ENCODE measurements at places on chromosomes 4 and X.

GRCh38 chrX:66635360-66635759 is 3.5 kb downstream of the EDA2R start:
- DNase-seq, result no peak

DNA sequence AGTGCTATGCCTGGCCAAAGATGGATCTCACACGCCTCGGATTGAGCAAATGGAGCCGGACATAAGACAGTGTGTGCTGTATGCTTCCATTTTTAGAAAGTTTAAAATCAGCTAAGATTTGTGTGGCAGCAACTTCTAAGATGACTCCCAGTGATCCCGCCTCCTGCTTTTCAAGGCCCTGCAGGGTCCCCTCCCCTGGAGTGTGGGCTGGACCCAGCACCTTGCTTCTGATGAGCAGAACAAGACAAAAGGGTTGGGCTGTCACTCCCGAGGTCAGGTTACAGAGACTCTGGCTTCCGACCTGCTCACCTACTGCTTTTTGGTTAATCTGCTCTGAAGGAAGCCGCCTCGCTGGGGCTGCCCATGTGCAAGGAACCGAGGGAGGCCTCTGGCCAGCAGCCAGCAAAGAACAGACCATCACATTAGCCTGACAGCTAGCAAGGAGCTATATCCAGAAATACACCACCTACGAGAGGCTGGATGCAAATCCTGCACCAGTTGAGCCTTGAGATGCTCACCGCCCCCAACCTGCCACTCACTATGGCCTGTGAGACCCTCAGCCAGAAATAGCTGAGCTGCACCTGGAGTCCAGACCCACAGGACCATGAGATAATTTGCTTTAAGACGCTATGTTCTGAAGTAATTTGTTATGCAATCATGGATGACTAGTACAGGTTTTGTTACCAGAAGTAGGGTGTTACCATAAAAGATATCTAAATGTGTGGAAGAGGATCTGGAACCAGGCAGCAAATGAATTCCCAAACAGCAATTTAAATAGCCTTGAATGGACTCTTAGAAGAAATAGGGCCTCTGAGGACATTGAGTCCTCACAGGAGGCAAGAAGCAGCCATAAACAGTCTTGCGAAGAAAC is 47.6 kb downstream of the CRMP1 start:
- no peak for DNase-seq

DNA sequence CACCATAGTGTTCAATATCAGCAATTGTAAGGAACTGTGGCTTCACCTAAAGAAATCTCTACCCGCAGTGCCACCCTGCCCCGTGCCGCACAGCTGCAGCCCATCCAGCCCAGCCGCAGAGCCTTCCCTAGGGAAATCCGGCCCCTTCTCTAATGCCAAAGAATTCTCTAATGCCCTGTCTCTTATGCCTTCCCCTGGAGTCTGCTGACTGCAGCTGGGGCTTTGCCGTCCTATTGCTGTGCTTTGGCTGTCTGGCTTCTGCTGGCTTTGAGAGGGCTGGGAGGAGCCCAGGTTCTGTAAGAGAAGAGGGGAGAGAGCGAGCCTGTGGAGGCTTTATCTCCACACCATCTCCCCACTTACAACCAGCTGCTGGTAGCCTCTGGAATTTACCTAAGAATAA is 85.9 kb upstream of the HELT start:
- DNase-seq, result no peak

- DNase-seq, result no peak
These were observed 44.9 kb downstream of the ENPEP start for GRCh38 chr4:110520886-110521285.

- DNase-seq, result no peak
These were observed 41.5 kb upstream of the HPRT1 start for GRCh38 chrX:134418317-134419113.

DNA sequence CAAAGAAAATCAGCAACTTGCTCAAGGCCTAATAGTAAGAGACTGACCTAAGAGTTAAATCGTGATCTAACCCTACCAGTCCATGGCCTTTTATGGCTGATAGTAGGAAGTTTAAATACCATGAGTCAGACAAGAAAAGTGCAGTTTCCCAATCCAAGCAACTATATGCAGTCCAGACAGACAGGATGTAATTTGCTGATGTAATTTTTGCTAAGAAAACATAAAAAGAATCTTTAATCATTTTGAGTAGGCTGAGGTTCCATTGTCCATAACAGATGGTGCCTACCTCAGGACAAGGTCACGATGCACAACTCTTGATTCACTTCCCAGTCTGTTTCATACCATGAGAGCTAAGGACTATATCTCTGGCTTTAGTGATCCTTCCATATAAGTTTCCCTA is 317.5 kb upstream of the GRIA3 start:
- no peak for DNase-seq

DNA sequence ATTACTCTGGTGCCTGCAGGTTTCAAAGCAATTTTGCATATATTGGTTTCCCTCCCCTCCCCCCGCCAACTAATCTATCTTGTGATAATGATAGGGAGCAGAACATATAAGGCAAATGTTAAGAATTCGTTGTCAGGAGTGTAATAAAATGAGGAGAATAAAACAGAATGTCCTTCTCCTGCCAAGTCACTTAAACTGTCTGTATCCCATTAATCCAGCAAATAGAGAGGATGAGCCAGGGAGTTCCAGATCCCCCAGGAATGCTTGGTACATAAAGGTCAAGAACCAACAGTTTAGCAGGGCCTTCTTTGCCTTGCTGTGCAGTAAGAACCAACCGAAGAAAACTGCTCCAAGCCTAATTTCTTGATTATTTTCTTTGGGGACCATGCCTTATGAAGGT is 141.4 kb downstream of the AMELX start:
- DNase-seq, result no peak

DNA sequence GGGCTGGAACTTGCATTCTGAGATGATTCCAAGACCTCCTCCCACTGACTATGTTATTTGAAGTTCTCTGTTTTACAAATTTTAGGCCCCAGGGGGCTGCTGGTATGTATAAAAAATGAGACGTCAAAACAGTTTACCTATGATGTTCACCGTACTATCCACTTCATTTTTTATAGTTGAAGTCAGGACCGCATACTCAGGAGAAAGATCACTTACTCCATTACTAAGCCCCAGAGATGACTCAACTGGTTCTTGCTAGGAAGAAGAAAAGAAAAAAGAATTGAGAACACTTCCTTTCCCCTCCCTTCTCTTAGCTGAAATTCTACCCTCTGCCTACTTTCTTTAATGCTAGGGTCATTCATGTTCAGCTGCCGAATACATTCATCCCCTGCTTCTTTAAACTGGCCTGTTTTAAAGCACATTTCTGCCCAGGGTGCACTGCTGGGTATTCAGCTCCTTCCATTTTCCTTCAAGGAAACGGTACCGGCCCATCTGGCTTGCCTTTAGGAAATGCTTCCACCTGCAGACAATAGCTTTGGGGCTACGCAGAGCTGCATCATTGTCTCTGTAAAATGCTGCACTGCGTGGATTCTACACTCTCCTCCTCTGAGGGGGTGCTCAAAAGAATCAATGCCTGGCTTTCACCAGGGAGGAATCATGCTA is 66.2 kb downstream of the IRF2 start:
- no peak for DNase-seq

DNA sequence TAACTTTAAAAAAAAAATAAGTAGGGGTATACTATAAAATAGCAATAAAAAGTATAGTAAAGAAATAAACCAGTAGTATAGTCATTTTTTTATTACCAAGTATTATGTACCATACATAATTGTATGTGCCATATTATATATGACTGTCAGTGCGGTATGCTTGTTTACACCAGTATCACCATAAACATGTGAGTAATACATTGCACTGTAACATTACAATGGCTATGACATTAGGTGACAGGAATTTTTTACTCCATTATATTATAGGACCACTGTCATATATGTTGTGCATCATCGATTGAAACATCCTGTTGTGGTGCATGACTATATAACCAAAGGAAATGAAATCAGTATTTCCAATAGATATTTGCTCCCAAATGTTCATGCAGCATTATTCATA is 176.9 kb upstream of the ARHGAP24 start:
- DNase-seq, result no peak

- no peak for DNase-seq
These were observed 47.6 kb downstream of the RAB33B start for GRCh38 chr4:139501527-139501926.

- no peak for DNase-seq
These were observed 38.4 kb downstream of the CPLX1 start for GRCh38 chr4:787561-787981.

- no peak for DNase-seq
These were observed 17.2 kb upstream of the VEGFD start for GRCh38 chrX:15401378-15401777.

DNA sequence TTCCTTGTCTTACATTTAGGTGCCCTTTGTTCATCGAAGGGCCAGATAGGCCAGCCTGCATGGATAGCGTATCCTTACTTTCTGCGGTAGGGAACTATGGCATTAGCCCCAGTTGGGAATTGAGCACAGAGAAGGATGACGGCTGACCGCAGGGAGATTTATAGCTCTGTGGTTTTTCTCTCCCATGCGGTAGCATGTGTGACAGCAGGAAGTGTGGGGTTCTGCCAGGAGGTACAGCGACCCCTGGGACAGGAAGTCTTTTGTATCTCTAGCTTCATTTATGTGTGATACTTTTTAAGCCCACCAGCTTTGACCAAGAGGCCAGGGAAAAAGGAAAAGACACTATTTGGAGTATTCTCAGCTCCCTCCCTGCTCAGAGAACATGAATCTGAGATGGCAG is 33.1 kb downstream of the GAB3 start:
- DNase-seq, result no peak

- no peak for DNase-seq
These were observed 17.0 kb upstream of the PAPSS1 start for GRCh38 chr4:107736924-107737448.

DNA sequence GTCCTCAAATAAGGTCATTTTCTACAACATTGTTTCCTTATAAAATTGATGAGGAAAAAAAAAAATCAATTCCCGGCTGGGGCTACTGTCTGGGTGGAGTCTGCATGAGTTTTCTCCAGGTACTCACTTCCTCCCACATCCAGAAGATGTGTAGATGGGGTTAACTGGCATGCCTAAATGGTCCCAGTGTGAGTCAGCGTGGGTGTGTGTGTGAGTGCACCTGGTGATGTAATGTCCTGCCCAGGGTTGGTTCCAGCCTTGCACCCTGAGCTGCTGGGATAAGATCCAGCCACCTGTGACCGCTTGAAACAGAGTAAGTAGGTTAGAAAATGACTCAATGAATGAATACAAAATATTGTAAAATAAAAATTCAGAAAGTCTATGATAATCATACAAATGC is 11.1 kb downstream of the USP26 start:
- DNase-seq, result no peak

GRCh38 chr4:32128549-32128948 is 1408.4 kb downstream of the PCDH7 start:
- no peak for DNase-seq

DNA sequence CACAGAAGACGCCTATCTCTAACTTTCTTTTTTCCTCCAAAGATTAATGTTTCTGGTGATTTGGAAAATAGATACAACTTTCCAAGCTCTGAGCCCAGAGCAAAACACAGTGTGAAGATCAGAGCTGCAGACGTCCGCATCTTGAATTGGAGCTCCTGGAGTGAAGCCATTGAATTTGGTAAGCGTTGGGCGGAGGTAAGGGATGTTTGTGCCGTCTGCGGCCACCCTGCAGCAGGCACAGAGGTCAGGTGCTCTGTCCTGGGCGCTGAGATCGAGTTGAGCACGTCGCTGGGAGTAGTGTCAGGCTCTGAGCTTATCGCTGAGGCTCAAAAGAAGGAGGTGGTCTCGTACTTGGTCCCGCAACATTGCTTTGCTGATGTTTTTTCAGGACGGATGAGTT is 31.8 kb downstream of the CSF2RA start:
- DNase-seq, result no peak

- DNase-seq, result no peak
These were observed 137.8 kb upstream of the MSX1 start for GRCh38 chr4:4721636-4722035.

- no peak for DNase-seq
These were observed at the start of gene NXF3 for GRCh38 chrX:103092942-103093341. TSS of gene NXF3 (minus strand) at chrX:103093143. CDS start at chrX:103093023, 120 bp downstream.

GRCh38 chr4:133624744-133625143 is 475.6 kb downstream of the PCDH10 start:
- DNase-seq, result no peak

DNA sequence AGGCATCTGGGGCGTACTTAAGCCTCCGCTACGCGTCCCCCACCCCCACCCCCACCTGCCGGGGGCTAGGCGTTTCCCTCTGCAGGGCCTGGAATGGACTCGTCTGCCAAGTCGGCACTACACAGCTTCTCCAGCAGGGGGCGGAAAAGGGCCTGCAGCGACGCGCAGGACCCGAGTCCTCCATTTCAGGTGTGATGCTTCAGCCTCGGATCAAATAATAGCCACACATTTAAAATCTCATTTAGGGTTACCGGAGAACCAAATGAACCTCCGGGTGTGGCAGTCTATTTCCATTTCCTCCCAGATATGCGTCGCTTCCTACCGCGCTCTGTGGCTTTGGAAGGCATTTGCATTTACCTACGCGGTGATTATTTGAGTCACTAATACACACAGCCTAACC is 2.9 kb downstream of the PAK3 start:
- DNase-seq, result peak; percentile 13

DNA sequence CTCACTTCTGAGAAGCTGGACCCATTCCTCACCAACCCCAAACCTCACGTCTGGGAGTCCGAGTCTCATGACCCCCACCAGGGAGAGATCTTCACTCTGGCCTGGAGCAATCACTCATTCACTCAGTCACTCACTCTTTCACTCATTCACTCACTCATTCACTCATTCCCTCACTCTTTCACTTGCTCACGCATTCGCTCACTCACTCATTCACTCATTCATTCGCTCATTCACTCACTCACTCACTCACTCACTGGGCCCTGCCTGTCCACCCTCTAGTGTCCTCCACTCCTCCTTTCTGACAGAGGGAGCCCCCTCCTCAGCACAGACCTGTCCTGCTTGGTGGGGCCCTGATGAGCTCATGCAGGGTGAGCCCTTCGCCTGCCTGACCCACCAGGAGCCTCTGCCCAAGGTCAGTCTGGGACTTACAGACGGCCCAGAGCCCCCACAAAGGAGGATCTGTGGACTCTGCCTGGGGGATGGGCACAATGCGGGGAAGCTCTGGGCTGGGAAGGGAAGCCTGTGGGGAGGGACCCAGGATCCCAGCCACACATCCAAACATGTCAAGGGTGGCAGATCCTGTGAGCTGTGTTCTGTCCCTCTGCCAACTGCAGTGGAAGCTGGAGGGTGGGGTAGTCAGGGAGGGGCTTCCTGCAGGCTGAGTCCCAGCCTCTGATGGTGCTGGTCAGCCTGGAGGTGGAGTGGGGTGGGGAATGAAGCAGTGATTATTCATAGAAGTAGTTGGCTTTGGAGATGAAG is 18.5 kb downstream of the CPZ start:
- DNase-seq, result no peak

DNA sequence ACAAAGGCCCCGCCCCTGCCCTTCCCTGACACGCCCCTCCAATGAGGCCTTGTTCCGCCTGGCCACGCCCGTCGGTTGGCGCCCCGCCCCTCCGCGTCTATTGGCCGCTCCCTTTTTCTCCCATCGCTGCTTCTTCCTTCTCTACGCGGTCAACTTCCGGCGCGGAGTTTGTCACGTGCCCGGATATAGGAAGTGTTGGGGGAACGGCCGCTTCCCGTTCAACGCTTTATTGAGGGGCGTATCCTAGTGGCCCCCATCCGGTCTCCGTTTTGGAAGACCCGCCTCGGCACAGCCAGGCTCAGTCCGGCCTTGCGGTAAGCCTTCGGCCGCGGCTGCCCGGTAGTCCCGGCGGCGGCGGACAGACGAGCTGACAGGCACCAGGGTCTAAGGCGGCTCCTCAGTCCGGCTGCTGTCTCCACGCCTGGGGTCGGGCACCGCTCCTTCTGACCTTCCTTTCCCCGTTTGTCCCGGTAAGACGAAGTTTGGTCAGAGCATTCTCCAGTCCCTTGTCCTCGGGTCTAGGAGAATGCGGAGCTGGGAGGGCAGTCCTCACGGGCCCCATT is at the start of gene EXOC1:
Gene EXOC1 (plus strand): TSS at position 165 of the 563 bp plus-strand sequence. CDS start 4,676 bp downstream, outside the sequence.
- DNase-seq, result peak; percentile 97

Data from stimulated activated CD8-positive, alpha-beta memory T cell treated with anti-CD3 and anti-CD28 coated beads, Interleukin-7, amount 100 ng/mL, for 1 hour (primary cell).